ENCODE measurements at places on chromosomes 12 and 14.
A peak's percentile ranks its signal among the peaks of the same experiment; 100 is the strongest.

DNA sequence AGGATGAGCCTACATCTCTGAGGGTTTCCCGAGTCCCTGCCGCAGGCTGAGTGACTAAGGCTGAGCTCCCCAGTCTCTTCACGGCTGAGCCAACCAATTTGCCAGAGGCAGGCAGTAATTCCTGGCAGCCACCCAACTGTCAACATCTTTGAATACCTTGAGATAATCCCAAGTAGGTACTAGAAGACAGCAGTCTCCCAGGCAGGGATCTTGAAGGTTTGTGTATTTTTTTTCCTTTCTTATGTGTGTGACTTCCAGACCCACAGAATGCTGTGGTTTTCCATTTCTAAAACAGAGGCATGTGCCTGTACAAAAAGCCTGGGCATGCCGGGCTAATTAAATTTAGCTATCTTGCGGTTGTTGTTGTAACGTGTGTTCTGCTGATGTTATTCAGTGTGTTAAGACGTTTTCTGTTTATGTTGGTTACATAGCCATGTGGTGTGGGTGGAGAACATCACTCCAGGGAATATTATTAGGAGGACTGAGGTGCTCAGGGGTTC is 155.5 kb downstream of the ANO2 start:
- no peak for DNase-seq

GRCh38 chr12:108312073-108312659 is 26.9 kb downstream of the CMKLR1 start:
- DNase-seq, result no peak

GRCh38 chr14:57822081-57822480 is 43.8 kb downstream of the SLC35F4 start:
- no peak for DNase-seq

GRCh38 chr14:95518045-95518751 is 1.7 kb upstream of the SYNE3 start:
- DNase-seq, result no peak

DNA sequence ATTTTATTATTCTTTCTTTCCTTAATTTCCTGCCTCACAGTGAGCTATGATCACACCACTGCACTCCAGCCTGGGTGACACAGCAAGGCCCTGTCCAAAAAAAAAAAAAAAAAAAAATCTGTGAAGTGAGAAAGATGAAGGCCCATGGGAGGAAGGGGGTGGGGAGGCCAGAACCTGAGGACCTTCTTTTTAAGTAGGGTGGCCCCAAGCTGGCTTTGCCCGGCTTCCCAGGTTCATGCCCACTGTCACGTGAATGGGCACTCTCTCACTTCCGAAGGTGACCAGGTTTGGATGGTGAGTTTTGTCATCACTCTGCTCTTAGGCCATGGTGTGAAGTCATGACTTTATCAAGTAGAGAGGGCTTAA is 82.3 kb downstream of the TNFAIP2 start:
- no peak for DNase-seq

DNA sequence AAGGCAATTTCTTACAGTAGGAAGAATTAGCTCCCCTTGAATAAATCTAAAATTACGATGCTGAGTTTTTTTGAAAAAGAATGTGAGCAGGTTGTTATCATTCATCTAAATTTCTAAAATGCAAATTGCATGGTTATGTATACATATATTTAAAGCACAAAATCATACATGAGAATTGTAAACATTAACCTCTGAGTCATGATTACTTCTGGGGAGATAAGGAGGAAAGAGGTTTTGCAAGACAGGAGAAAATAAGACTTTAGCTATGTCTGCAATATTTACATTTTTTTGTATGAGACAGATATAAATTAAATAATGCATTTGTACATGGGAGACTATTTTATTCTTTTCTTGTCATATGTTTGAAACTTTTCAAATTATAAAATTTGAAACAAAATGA is 72.2 kb downstream of the TSPAN8 start:
- no peak for DNase-seq

DNA sequence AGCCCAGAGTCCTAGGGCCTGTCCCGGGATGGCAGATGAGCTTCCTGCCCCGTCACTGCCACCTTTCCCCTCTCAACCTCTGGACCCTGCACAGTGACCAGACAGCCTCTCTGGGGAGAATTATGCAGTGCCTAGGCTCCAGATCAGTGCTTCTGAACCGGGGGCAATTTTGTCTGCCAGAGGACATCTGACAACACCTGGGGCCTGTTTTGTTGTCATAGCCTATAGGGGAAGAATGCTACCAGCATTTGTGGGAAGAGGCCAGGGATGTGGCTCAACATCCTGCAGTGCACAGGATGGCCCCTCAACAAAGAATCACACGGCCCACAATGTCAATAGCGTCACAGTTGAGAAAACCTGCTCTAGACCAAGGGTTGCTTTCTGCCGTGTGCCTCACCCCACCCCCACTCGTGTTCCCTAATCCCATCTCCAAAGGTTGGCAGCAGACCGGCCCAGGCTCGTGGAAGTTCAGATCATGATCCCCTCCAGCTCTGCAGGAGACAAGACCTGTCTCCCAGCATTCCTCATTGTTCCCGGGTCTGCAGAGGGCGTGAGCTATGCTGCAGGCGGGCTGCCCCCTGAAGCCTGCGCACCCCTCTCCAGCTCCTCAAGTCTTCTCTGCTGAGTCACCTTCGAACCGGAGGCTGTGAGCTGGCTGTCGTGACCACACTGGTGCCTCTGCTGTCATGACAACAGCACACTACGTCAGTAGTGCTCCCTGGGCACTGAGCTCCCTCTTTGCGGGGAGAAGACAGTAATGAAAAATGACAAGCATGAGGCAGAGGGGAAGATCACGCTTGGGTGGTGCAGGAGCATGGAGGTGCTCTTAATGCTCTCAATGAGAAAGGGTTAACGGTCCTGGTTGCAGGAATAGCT is 2.0 kb upstream of the GAPDH start:
- peak; percentile 93 for DNase-seq

DNA sequence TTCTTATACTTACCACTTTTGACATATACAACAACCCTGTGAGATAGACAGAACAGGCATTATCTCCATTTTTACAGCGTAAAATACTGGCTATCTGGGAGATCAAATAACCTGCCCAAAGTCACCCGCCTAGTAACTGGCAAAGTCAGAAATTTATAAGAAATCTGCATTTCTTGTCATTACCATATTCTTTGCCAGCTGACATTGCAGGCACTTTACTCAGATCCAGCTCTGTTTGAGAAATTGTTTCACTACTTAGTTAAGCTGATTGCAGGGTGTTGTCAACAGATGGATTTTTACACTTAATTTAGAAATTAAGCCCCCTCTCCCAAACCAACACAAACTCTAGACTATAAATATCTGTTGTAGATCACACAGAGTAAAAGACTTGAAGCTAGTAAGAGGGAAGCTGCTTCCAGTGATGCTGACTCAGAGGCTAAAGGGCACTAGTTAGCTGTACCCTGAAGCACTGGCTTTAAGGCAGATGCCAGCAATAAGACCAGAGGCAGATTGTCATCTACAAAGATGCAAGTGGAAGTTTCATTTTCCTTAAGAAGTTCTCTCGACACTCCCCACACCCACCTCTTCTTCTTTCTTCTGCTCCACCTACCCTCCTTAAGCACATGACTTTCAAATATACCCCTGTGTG is 153.1 kb downstream of the ANO6 start:
- no peak for DNase-seq

DNA sequence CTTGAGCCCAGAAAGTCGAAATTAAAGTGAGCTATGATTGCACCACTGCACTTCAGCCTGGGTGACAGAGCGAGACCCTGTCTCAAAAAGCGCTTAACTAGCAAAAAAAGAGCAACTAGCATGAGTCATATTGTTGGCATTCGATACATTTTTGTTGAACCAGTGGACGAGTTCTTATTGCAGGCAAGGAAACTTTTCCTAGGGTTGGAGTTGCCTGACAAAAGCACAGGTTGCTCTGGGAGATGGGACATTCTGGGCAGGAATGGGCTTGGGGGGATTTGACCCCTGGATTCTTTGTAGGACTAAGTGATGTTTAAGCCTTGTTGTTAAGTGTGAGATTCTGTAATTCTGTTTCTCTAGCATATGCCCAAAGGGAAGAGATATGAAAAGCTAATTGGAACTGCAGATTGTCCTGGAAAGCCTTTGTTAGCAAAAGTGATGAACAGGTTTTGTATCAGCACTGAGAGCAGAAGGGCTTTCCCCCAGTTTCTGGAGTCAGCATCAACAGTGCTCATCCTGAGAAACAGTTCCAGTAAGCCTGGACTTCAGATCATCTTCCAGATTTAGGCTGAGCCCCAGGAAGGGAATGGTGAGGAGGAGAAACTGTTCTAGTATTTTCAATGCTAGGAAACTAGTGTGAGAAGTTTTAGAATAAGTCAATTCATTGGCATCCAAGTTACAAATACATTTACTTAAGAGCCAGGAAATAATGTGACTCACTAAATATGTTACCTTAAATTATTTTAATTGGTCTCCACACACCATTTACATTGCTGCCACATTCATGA is 123.1 kb downstream of the SRGAP1 start:
- DNase-seq, result no peak

DNA sequence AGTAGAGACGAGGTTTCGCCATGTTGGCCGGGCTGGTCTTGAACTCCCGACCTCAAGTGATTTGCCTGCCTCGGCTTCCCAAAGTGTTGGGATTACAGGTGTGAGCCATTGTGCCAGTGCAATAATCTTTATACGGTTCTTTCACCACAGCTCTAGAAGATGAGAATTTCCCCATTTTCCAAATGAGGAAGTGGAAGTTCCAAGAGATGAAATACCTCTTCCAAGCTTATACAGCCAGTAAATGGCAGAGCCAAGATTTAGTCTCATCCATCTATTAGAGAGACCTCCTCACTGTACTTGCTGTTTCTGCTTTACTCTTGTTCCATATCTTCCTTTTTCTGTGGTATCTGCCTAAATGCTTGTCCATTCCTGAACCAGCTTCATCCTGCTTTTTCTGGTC is 3.1 kb upstream of the LMNTD1 start:
- no peak for DNase-seq

- DNase-seq, result no peak
Measured at GRCh38 chr14:29353513-29353912, 574.1 kb downstream of the PRKD1 start.

- DNase-seq, result no peak
Measured at GRCh38 chr14:41397926-41398325, 208.8 kb upstream of the LRFN5 start.

DNA sequence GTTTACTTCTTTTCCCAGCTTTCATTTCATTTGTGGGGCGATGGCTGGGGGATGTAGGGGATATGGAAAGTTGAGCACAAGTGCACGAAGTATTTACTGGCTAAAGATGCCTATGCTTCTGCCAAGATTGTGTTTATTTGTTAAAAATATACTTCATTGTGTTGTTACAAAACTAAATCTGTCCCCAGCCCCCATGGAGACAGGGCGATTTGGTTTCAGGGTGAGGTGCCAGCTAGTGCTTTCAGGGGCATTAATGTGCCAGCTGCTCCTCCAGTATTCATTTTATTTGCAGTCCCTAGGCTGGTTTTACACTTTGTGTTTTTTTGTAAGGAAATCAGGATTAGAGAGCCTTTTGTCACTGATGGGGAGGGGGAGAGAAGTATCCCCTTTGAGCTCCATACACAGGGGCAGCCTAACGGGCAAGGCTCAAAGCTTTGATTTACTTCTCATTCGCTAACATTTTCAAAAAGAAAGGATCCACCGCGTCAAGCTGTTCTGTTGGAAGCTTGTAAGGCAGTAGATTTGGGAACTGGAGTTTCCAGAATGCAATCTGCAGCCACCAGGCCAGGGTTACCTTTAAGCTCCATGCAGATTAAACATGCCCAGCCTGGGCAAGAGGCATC is 198.7 kb upstream of the PLEKHG7 start:
- peak; percentile 8 for DNase-seq

- DNase-seq, result no peak
Measured at GRCh38 chr12:122865268-122866231, 30.3 kb downstream of the HIP1R start.

DNA sequence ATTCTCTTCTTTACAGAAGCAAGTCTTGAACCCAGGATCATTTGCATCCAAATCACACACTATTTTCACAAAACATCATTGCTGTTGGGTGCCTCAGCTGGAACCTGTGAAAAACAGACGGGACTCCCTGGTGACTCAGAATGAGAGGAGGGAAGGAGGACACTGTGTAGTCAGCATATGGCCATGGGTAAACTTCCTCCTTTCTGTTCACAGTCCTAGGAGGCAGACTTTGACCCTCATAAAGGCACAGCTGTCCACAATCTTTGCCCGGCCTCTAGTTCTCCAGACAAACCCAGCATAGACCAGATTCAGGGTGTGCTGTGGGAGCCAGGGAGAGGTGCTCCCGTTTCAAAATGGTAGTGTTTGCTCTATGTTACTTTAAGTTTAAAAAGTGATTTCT is 62.0 kb downstream of the DYRK2 start:
- no peak for DNase-seq

- no peak for DNase-seq
Measured at GRCh38 chr12:127300753-127301152, 966.2 kb upstream of the TMEM132C start.

DNA sequence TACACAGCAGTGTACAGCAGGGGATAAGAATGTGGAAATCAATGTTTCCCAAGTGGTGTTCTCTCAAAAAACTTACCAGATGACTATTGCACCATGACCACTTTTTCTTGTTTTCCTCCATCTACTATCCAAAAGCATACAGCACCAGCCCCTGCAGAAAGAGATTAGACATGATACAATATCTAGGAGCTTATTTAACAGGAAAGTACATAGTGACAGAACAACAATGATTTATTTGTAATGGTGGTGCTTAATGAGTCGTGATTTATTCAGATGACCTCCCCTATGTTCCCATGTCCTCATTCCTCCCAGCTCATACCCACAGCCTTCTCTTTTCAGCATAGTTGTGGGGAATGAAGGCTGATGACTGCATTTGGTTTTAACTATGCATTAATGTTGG is 413.6 kb downstream of the BTG1 start:
- no peak for DNase-seq

- DNase-seq, result no peak
Measured at GRCh38 chr14:91230397-91231035, 14.0 kb downstream of the GPR68 start.

DNA sequence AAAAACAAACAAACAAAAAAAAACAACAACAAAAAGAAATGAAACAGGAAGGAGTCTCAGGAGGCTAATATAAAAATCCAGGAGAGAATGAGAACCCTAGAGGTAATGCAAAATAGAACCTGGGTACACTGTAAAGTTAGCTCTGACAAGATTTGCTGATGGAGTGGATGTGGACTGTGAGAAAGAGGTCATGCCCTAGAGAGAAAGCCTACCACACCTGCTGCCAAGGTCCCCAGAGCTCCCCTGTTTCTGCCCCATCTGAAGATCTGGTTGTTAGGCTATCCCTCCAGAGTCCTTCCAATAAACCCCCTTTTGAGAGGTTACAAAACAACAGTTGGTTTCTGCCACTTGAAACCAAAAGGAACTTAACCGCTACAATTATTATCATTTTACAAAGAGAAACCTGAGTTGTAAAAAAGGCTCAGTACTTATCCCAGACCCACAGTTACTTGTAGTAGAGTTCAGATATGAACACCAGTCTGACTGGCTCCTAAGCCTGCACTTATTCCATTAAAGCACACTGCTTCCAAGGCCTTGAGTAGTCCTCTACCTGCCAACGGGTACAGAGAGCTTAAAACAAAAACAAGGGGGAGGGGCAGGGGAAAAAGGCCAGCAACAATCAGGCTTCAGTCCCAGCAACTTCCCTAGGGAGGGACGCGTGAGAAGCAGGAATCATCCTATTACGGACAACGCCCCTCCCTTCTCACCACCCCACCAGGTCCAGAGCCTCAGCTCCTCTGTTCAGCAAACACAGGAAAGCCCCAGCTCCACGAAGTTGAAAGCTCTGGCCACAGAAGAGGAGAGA is 27.7 kb downstream of the PPP1R13B start:
- DNase-seq, result peak; percentile 48
